WERI-Rb-1 (cell line): ENCODE measurements at places on chromosomes 13 and 19.

DNA sequence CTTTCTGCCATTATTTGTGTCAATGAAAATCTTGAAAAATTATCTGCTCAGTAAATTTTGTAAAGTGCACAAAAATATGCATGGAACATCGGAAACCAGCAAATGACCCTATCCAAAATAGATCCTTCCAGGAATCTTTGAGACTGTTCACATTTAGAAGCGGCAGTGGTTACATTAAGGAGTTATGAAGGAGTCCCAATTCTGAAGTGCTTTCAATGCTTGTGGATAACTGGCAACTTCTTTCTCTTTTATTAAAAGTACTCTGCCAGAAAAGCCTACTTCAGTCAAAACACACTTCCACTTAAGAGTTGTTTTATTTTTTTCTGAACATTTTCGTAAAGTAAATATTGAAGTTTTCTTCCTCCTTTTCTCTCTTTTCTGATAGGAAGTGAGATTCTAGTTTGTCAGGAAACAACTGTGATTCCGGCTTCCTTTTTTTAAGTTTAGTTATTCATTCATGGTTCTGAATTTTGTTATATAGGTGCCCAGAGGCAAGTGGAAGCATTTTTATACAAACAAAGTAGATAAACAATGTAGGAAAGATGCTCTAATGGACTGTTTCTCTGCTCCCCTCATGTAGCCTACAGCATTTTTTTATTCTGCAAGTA, 83.5 kb downstream of the PCDH9 start:
- no peak for DNase-seq

- peak; percentile 89 for DNase-seq
Observed at GRCh38 chr13:27481766-27482165, 31.4 kb upstream of the MTIF3 start.

- no peak for DNase-seq
Observed at GRCh38 chr13:101594936-101595335, 142.5 kb downstream of the ITGBL1 start.

DNA sequence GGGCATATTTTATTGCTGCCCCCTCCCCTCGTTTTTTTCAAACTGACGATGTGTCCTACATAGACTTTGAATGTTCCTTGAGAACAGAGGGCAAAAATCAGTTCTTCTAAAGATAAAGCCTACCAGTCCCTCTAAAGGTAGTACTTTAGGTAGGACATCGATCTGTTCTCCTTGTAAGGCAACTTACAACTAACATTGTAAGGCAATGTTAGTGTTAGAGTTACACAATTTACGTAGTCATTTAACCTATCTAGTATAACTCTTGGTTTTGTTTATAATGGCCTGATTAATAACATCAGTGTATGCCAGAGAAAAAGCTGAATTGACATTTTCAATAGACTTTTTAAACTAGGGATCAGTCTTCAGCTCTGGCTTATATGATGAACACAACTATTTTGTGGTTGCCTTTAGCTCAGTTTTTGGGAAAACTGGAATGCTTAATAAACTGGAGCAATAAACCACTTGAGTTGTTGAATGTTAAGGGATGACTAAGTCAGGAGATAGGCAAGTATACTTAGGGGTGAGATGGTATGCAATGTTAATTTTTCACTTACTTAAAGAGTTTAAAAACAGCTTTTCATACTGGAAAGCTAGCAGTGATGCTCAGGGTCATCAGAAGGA, 2.2 kb downstream of the NDFIP2 start:
- no peak for DNase-seq

GRCh38 chr13:110445722-110446574, 115.6 kb downstream of the RAB20 start:
- no peak for DNase-seq

DNA sequence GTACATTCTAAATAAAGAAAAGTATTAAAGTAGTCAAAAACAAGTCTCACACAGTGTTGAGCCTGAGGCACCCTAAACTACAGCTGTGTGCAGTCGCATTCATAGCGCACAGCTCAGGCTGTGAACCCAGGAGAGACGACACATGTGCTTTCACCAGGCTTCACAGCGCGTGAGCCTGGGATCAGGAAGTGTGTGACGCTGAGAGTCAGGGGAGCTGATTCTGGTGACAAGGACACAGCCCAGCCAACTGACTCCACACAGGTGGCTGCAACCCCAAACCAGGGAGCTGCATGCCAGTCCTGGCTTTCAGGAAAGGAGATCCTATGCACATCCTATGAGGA, 41.6 kb downstream of the COL4A1 start:
- no peak for DNase-seq

GRCh38 chr13:77894743-77895142, 23.9 kb downstream of the EDNRB start:
- DNase-seq, result no peak

GRCh38 chr13:72700509-72700908, 26.9 kb downstream of the MZT1 start:
- DNase-seq, result no peak

- DNase-seq, result no peak
Observed at GRCh38 chr13:77919921-77920294, 1.3 kb upstream of the EDNRB start.

DNA sequence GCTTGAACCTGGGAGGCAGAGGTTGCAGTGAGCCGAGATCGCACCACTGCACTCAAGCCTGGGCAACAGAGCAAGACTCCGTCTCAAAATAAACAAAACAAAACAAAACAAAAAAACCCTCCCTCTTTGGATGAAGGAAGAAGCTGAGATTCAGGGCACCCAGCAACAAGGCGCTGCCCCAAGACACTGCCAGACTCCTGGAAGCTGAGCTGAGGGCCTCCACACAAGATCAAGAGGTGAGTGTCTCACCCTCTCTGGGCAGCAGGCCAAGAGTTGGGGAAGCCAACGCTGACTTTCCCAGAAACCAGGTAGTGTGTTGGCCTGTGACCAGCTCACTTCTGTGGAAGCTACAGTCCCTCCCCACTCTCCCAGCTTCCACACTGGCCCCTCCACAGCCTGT, 3.7 kb upstream of the TYROBP start:
- no peak for DNase-seq

- no peak for DNase-seq
Observed at GRCh38 chr19:13979244-13979615, 26.9 kb downstream of the RFX1 start.

- no peak for DNase-seq
Observed at GRCh38 chr19:51800473-51801244, 5.7 kb downstream of the FPR3 start.

- DNase-seq, result no peak
Observed at GRCh38 chr13:102466610-102467190, 64.9 kb upstream of the FGF14 start.

GRCh38 chr19:17333611-17334413, 843 bp downstream of the ANO8 start:
- DNase-seq, result no peak

GRCh38 chr19:24059563-24060295, 27.3 kb upstream of the ZNF254 start:
- DNase-seq, result no peak

GRCh38 chr13:36918246-36919131, 1.5 kb downstream of the SMAD9 start:
- no peak for DNase-seq

- no peak for DNase-seq
Observed at GRCh38 chr13:77239312-77239711, 87.6 kb downstream of the MYCBP2 start.

GRCh38 chr13:43134868-43135267, 111.5 kb downstream of the DNAJC15 start:
- no peak for DNase-seq

GRCh38 chr13:110319774-110320509, 12.9 kb downstream of the COL4A2 start:
- DNase-seq, result no peak

GRCh38 chr19:46787040-46787330, 1.4 kb downstream of the SLC1A5 start:
- DNase-seq, result no peak

- DNase-seq, result no peak
Observed at GRCh38 chr19:46718934-46719622, 2.2 kb upstream of the PRKD2 start.

DNA sequence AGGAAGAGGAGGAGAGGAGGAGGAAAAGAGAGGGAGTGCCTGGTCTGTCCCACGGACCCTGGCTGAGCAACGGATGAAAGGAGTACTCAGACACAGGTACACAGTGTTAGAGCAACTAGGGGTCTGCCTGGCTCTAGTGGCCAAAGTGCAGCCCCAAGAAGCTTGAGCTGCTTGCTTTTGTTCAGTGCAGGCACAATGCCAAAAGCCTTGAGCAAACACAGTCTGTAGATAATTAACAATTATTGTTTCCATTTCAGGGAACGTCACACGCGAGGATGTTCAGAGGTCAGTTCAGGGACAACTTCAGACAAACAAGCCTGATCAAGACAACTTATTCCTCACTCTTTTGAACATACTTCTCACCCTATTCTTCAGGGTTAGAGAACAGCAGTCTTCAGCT, 32.2 kb upstream of the ZNF726 start:
- no peak for DNase-seq

DNA sequence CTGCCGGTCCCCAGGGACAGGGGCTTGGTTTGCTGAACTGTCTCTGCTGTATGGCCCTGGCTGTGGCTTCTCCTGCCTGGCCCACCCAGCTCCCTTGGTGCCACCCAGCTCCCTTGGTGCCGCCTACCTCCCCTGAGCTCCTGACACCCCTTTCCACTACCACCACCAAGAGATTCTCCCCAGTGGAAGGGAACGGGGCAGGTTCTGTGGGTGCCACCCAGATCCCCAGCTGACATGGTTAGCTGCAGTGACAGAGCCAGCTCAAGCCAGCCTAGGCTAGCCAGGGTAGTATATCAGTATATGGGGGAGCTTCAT, 28.5 kb upstream of the POP4 start:
- no peak for DNase-seq

DNA sequence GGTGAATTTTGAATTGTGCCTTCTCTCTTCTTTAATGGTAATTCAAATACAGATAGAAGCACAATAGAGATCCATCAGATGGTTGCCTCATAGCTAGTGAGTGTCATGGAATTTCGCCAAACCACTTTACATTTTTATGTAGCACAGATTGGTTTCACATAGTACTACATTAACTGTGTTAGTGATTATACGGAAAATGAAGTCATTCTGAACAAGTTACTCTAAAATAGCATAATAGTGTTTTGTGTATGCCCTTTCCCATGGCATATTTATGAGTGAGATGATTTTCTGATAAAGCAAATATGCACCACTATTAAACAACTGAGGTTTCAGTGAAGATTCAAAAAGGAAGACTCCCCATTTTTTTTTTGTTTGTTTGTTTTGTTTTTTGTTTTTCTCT, 1623.5 kb downstream of the PCDH9 start:
- no peak for DNase-seq

DNA sequence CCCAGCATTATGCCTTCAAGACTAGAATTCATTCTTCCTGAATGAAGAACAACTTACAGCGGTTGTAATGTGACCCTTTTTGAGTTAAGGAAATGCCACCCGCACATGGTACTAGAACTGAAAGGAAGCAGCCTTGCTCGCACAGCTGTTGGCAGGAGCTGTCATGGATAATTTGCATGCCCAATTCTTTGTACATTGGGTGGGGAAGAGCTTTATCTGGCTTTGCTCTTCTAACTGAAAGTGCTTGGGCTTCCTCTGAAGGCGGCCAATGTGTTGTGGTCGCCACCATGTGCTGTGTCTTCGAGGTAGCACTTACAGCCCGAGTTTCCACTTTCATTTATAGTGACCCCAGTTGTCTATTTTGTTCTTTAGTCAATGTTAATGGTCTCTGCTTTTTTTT, 3.4 kb downstream of the CCNE1 start:
- no peak for DNase-seq

GRCh38 chr13:31918707-31919106, 112.9 kb upstream of the FRY start:
- no peak for DNase-seq

GRCh38 chr13:64158908-64159307, 2743.3 kb upstream of the PCDH20 start:
- no peak for DNase-seq

DNA sequence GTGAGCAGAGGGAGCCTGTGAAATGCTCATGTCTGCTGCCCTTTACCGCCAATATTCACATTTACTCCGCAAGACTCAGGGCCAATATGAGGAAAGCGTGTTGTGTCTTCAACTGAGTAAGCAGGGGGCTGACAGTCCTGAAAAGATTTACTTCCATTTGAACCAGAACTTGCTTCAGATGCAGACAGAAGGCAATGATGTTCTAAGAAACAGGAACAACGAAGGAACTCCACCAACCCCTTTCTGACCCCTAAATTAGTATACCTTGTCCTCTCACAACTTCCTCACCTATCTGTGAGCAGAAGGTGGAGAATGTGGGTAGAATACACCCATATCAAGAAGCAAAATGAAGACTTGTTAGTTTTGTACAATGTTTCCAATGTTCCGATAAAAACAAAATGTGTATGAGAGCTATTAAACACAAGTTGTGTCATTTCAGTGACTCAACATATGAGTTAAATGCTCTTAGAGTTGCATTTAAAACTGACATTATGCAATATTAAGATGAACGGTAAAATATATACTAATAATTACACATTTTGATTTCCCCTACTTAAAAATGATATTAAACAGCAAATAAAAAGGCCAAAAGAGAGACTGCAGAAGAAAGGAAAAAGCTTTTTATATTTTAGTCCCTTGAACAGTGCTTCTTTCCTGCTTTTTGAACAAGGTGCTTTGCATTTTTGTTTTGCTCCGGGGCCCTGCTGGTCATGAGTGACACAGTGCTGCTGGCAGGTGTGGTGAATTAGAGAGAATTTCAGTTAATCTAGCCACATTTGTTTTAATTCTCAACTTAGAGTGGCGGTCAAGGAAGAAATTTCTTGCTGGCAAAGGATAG, 16.0 kb downstream of the TMEM272 start:
- DNase-seq, result no peak

GRCh38 chr13:96091164-96092117, 1.5 kb downstream of the HS6ST3 start:
- peak; percentile 49 for DNase-seq

- peak; percentile 75 for DNase-seq
Observed at GRCh38 chr19:4597278-4597974, 37.9 kb upstream of the SEMA6B start.

DNA sequence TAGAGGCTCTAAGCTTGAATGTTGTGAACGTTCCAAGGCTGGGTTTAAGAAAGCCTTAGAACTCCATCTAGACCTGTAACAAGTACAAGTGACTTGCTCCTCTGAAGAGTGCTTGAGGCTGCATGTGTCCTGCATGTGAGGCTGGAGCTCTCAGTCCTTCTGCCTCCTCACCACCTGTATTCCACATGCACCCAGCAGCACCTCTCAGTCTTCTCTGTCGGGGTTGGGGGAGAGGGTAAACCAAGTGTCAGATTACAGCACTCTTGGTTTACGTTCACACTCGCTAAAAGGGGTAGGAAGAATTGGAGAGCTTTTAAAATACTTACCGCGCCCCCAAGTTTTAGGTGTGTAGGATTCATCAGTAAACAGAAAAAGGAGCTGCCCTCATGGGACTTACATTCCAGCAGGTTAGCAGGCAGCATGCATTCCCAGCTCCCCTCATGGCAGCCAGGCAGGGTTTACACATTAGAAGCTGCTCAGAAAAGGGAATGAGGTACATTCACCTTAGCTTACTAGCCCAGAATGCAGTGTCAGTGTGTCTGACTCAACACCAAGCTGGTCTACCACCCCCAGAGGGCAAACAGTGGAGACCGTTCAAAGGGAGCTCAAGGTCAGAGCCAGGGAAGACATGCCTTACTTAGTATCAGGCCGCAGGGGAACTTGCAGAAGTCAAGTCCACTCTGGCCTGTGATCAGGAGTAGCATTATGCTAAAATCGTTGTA, 248.1 kb downstream of the PCCA start:
- DNase-seq, result no peak

- no peak for DNase-seq
Observed at GRCh38 chr13:44155422-44156293, 218.0 kb upstream of the SERP2 start.

GRCh38 chr19:16199275-16199932, 1.7 kb downstream of the AP1M1 start:
- no peak for DNase-seq

- DNase-seq, result no peak
Observed at GRCh38 chr19:13220847-13221246, 70.6 kb downstream of the IER2 start.
